ENCODE measurements at places on chromosomes 5 and 9.

GRCh38 chr9:7320139-7320538 is 479.4 kb downstream of the DMAC1 start:
- DNase-seq = no peak

DNA sequence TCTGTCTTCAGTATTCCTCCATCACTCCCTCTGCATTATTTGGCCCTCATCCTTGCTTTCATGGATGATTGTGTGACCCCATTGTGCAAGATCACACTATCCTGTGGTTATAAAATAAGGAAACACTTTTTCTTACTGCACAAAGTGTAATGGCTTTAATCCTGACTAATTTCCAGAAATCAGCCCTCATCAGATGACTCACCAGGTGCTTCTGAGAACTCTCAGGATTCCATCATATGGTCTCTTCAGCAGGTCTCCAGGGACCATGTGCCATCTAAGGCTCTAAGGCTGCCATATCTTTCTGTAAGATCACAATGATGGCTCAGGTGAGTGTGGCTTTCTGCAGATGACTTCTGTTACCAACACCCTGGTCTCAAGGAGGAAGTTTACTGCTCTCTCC is 27.3 kb upstream of the FER start:
- DNase-seq = no peak

DNA sequence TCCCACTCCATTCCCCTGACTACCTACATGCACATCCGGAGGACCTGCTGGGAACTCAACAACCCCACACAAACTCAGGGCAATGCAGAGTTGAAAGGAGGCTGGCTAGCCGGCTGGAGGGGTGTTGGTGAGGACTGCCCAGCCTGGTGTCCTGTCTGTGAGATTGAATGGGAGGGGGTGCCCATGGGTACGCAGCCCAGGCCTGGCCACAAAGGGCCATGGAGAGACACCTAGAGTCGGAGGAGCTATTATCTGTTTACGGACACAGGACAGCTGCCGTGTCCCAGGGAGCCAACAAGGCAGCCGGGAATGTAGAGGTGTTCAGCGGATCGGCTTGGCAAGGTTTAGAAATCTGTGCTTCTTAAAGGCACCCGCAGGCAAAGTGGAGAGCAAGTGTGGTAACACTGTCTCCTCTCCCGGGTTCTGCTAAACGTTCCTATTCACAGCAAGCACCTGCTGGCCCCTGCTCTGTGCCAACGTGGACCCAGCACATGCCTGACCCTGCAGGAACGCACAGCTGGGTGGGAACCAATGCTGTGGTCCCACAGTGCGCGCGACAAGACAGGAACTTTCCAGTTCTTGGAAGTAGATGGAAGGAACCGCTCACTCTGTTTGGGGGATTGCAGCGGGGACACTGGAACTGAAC is 166.7 kb downstream of the DAB2IP start:
- no peak for DNase-seq

- DNase-seq = no peak
These were observed 96.7 kb downstream of the SUSD1 start for GRCh38 chr9:112078432-112078831.

DNA sequence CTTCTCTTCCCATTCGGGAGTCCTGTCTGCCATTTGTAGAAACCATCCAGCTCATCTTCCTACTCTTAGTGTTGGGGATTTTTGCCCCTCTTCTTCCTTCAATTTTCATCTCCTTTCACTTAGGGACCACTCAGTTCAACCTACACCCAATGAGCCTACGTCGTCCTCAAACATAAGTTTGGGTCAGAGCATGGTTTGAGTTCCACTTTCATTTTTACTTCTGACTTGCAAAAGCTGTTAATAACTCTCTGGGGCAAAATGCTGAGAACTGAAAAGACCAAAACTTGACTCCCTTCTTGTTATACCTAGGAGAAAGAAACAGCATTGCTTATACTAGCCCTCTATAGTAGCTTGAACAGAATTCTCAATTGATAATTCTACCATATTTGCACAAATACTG is 381.5 kb upstream of the MPDZ start:
- no peak for DNase-seq

Data from stimulated activated effector memory CD8-positive, alpha-beta T cell treated with anti-CD3 and anti-CD28 coated beads, Interleukin-12 subunit alpha, Interleukin-12 subunit beta, amount 100 ng/mL, for 72 hours (primary cell).